ENCODE measurements at places on chromosomes 7 and 10. TPM values are rescaled to one million over a fixed set of nuclear protein-coding genes. Genes with fewer than 3 reads are reported as not detected.
A peak's percentile ranks its signal among the peaks of the same experiment; 100 is the strongest.

DNA sequence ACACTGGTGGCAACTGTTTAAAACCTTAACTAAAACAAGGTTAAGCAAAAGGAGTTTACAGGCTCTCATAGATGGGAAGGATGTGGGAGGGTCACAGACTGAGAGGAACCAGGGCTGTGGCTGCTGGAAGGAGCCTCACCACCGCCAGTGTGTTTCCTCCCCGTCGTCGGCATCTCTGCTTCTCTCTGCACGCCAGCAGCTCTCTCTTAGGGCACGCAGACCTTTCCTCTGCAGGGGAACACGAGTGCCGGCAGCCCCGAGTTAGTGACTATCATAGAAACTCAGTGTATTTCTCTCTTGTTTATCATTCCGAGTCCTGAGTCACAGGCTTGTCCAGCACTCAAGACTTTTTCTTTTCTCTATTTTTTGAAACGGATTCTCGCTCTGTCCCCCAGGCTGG is 8.1 kb upstream of the SH2D4B start:
- DNase-seq: peak; percentile 45

DNA sequence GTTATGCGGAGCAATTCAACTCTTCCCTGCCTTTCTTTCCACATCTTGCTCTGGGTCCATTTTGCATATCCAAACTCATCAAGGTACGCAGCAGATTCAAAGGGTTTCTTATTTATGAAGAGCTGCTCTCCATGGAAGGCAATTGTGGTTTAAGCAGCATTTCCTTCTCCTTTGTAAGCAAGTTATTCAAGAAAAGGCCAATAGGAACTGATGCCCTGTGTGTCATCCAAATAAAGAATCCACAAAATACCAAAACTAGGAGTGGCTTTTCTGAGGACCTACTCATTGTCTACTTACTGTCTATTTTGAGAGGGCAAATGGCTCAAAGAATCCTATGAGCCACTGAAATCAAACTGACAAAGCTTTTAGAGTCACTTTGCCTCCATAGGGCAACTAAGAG is 253.1 kb downstream of the PTEN start:
- no peak for DNase-seq

The BAMBI gene
- 25.9 TPM for total RNA-seq

GRCh38 chr10:59705931-59706330 is 3.7 kb downstream of the SLC16A9 start:
- no peak for DNase-seq

DNA sequence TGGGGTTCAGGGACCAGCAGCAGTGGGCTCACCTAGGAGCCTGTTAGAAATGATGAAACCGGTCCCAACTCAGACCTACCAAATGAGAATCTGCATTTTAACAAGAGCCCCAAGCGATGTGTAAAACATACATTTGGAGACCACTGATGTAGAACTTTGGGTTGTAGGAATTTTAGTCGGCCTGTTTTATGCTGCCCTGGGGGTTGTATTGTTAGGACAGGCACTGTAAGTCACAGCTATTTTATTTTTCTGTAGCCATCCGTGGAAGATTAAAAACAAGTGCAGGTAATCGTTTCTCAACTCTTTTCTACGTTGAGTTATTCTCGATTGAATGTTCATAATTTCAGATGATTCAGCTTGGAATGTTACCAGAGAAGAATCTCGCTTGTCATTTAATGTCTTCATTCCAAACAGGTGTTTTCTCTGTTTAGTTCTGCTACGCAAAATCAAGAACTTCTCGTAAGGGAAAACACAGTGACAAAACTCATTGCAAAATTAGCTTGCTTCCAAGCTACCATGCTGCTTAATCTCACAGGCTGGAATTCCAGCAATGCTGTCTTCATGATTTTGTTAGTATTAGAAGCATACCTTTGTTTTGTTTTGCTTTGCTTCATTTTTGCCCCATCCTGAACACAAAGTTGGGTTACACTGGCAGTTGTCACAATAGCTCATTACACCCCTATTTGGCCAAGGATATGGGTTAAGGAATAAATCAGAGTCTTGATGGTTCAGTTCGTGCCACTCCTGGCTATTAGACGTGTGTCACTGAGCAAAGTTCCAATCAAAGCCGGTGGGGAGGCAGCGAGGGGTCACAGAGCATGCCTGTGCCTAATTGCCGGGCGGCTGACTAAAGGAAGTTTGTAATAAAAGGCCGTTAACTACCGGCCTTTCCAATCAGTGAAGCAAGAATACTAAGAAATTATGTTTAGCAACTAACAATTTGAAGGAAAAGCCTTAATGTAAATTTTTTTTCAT is 676.9 kb downstream of the GATA3 start:
- DNase-seq: no peak

Data from fibroblast of villous mesenchyme (primary cell).